Pancreas (tissue), 10 donors: ENCODE measurements at places on chromosomes 6 and 20.

- peak; percentile 7 for DNase-seq
Observed at GRCh38 chr6:36699348-36699747, 1.7 kb downstream of the RAB44 start.

- no peak for DNase-seq
Observed at GRCh38 chr6:6320901-6321300, 439 bp upstream of the F13A1 start.

- DNase-seq, result no peak
Observed at GRCh38 chr20:63286781-63287696, 5.9 kb upstream of the COL20A1 start.

DNA sequence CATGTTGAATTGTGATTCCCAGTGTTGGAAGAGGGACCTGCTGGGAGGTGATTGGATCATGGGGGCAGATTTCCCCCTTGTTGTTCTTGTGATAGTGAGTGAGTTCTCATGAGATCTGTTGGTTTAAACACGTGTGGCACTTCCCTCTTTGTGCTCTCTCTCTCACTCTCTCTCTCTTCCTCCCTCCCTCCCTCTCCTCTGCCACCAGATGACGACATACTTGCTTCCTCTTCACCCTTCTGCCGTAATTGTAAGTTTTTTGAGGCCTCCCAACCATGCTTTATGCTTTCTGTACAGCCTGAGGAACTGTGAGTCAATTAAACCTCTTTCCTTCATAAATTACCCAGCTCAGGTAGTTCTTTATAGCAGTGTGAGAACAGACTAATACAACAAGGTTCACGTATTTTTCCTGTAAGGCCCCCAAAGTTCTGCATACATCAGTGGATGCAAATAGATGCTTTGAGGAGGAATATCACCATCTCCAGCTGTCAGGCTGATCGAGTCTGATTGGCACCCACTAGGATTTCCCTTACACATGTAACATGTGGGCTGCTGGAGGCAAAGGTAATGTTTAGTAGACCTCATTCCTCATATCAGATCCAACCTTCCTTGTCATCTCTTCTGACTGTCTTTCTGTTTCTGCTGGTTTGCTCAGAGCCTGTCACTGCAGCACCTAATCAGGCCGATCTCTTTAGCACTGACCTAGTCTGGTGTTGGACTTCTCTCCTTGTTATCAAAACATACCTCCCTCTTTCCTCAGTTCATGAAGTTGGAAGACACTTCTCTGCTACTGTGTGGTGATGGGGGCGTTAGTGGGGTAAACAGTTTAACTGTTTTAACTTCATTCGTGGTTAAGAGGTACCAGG lies 54.3 kb upstream of the BACH2 start:
- no peak for DNase-seq
